ENCODE measurements at places on chromosomes 5 and 9.

GRCh38 chr9:81431641-81432040, 257.7 kb downstream of the TLE1 start:
- DNase-seq = no peak

- no peak for DNase-seq
These were observed at the start of gene IL6ST for GRCh38 chr5:55994495-55994997. Gene IL6ST (minus strand): TSS chr5:55994963. CDS start chr5:55976278, 18,685 bp downstream.

DNA sequence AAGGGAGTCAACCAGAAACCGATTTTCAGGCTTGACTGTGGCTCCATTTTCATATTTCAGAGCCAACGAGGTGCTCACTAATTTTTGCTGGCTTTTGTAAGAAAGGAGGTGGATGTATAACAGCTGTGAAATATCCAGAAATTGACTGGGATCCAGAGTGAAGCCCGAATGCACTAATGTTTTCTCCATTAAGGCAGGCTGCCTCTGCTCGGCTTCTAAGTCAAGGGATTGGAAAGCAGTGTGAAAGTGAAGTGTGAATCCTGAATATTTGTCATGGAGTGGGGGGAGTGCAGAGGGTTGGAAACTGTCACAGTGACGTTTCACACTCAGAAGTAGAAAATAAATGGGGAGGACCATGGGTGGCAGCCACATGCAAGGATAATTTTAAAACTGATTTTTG, 237.4 kb downstream of the GOLPH3 start:
- DNase-seq = no peak

- DNase-seq = no peak
These were observed 762.8 kb upstream of the GRAMD2B start for GRCh38 chr5:125660231-125660895.

DNA sequence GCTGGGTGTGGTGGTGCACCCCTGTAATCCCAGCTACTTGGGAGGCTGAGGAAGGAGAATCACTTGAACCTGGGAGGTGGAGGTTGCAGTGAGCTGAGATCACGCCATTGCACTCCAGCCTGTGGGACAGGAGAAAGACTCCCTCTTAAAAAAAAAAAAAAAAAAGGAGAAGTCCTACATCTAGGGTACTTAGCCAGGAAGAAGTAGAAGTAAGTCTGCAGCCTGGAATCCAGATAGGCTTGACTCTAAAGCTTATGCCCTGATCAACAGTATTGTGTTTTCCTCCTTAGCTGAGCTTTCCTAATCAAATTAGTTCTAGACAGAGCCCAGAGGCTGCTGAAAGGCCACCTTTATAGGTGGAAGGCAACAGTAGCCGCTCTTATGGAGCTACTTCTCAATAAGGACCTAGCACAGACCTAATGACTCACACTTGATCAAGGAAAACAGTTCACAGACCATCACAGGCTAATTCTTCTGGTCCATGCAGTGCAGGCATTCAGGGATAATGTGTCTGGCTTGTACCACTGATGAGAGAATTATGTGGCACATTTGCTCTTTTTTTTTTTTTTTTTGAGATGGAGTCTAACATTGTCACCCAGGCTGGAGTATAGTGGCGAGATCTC, 105.5 kb upstream of the KLF4 start:
- no peak for DNase-seq

DNA sequence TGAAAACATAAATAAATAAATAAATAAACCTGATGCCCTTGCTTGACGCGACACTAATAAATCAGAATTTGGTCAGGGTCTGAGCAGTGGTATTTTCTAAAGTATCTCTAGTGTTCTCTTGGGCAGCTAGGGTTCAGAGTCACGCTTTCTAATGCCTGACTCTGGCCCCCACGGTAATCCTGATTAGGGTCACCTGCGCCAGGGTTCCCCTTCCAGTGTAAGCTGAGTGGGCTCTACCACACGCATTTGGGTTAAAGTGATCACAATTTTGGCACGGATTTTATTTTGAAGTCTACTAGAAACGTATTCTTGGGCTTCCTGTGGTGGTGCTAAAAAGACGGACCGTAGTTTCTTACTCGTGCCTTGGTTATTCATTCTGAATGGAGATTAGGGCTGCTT, 651 bp downstream of the TTC1 start:
- DNase-seq = no peak

- DNase-seq = no peak
These were observed 29.0 kb downstream of the ADRB2 start for GRCh38 chr5:148855249-148856008.

- no peak for DNase-seq
These were observed 42.1 kb upstream of the TAF11L2 start for GRCh38 chr5:17455942-17456341.

GRCh38 chr5:11046160-11046559, 285.1 kb upstream of the DAP start:
- DNase-seq = peak; percentile 46

GRCh38 chr9:10479172-10479571, 133.6 kb downstream of the PTPRD start:
- DNase-seq = peak; percentile 58

DNA sequence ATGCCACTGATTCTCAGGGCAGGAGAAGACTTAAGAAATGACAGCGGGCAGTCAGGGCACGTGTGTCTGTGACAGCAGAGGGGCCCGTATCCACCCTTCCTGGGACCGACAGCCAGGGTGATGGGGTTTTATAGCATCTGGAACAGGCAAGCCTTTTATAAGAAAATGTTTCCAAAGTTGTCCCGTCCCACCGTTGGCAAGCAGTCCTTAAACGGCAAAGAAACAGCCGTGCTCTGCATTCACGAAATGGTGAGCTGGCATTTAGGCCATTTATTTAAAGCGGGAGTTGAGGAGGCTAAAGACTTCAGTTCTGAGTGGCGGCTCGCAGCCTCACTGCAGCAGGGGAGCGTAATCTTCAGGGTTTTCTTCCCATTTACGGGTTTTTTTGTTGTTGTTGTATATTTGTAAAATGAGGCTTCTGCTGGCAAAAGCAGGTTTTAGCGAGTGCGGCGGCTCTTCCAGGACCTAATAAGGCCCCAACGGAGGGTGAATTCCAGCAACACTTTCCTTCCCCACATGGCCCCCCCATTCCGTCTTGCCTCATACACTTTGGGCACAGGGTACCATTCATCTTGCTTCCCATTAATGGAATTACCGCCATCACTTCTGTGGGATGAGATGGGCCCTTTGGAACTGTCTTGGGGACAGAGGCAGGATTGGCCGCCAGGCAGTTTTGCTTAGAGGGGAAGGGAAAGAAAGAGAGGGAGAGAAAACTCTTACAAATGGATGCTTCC, 15.8 kb downstream of the NEK6 start:
- no peak for DNase-seq

DNA sequence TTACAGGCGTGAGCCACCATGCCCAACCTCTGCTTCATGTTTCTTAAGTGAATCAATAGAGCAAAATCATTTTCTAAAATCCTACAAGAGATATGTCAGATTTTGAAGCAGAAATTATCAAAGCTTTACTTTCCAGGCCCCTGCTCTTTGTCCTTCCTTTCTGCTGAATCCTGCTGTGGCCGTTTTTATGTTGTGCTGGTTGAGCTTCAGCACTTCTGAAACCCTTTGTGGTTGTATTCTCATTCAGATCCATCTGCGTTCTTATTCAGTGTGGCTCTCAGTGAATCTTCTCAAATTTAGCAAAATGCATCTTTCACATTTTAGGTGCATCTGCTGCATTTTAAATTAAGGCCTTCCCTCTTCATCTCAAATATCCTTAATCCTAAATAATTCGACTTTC, 26.0 kb downstream of the JMY start:
- DNase-seq = no peak

DNA sequence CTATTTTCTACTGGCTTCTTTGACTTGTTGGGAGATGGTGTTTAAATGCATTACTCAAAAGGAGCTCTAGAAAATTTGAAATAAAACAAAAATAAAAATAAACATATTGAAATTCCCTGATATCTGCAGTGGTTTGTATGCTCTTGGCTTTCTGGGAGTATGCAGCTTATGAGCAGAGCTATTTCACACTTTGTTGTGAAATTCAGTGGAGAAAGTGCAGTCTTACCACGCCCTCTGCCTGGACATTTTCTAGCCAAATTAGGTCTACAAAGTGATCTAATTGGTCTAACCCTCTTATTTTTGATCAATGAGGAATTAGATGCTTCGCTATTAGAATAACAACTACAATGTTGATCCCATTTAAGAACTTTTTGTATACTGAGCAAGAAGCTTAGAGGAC, 66.8 kb downstream of the INSYN2B start:
- no peak for DNase-seq

DNA sequence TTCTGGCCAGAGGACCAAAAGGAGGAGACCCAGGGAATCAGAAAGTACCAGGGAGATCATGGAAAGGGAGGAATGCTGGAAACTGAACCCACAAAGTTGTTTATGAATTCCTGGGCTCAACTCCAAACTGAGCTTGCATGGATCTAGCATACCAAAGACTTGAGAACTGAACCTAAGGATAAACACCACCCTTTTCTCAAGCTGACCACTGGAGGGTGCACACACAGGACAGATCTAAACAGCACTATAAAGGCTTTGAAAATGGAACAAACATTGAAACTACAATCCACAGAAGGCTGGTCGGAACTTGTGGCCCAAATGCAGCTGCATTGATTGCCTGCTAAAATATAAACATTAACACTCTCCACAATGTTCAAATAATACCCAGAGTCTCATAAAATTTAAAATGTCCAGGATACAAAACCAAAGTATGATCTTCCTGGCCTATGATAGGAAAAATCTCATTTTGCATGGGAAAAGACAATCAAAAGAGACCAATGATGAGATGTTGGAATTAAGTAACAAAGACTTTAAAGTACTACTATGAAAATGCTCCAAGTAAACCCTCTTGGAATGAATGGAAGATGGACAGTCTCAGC, 15.6 kb upstream of the IRF1 start:
- DNase-seq = peak; percentile 57

- DNase-seq = no peak
These were observed 75.8 kb downstream of the ADCY2 start for GRCh38 chr5:7471710-7472109.

DNA sequence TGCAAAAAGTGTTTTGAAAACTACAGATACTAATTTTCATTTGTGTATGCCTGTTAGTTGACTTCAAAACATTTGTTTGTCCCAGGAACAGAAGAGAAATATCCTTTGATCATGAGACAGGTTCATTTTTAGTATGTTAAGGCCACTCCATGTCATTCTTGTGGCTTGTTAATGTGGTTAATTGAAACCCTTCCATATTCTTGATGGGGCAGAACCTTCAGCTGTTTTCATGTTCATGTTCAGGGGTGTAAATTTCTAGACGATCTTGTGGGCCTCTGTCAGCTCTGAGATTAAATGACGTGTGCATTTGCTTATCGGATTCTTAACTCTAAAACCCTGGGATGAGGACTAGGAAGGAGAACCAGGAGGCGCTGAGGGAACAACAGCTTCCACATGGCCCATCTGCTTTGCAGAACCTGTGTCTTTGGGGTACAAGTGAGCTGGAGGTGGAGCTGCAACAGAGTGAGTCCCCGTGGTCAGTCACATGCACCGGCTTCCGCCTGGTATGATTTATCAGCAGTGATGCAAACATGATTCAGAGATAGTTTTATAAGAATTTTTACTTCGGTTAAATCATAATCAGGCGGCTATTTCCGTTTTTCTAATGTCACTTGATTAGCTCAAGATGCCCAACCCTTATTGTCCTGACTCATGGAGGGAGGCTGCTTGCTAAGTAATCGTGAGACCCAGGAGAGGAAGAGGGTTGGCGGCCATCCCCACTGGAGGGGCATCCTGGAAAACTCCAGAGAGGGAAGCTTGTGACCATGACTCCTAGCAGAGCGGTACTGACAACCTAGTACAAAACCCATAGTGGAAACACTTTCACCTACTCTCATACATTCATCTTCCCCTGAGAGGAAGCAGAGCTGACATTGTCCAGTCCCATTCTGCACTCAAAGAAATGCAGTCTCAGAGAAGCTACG, 138.4 kb downstream of the C9orf152 start:
- DNase-seq = no peak

DNA sequence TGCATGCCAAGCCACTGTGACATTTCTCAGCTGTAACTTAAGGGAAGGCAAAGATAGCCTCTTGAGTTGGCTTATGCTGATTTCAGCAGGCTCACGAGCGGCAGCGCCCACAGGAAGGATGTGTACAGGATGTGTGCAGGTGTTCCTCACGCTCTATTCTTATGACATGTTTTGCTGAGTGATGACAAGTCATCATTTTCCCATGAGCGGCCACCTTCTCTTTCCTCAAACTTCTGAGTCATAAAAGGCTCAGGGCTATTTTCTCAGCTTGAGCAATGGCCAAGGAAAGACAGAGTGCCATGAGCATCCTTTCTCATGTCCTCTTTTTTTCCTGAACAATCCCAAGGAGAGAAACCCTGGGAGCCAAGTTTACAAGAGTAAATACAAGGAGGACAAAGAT, 365.9 kb downstream of the PLK2 start:
- DNase-seq = no peak

DNA sequence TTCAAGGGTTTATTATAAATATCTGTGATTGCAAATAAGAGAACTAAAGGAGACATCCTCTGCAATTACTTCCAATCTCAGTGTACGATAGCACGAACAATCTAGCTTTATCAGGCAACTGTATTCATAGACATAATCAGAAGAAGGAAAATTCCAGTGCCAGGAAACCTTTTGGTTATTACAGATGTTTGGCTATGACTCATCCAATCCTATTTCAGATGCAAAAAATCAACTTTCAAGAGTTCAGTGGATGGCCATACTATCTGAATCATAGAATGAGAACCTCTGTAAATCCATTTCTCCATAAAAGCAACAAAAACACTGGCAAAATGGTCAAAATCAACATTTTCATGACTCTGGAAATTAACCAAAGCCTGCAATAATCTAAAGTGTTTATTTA, 37.9 kb downstream of the GAS1 start:
- DNase-seq = no peak

DNA sequence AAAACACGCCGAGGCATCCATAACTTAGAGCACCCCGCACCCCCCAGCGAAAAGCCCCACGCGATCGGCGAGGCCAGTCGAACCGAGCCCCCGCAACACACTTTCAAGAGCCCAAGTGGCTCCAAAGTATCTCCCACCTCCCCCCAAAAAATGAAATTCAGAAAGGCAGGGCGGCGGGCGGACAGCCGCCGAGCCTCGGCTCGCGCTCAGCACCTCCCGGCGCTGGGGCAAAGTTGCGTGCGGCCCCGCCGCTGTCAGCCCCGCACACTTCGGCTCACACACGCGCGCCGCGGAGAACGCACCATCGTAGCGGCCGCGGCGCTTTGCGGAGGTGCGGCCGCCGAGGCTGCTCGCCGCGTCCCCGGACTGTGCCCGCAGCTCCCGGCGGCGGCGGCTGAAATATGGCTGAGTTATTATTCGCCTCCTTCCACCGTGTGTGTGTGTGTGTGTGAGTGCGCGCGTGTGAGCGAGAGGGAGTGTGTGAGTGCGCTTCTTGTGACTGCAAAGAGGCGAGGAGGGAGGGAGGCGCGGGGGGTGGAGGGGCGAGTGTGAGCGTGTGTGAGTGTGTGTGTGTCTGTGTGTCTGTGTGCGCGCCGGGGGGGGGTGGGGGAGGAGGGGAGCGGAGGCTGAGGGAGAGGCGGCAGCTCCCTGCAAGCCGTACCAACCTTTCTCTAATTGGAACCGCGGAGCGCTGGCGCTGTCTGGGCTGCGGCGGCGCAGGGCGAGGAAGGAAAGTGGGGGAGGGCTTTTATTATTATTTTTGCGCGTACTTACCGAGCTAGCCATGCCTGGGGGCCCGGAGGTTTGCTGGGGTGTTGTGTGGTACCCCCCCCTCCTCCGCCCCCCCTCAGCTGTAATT, 599 bp downstream of the MLLT3 start:
- DNase-seq = peak; percentile 92

Data from NCI-H69 (cell line).